ENCODE measurements at places on chromosomes 4 and X.

- DNase-seq = no peak
Measured at GRCh38 chrX:13077168-13077567, 32.7 kb upstream of the FAM9C start.

DNA sequence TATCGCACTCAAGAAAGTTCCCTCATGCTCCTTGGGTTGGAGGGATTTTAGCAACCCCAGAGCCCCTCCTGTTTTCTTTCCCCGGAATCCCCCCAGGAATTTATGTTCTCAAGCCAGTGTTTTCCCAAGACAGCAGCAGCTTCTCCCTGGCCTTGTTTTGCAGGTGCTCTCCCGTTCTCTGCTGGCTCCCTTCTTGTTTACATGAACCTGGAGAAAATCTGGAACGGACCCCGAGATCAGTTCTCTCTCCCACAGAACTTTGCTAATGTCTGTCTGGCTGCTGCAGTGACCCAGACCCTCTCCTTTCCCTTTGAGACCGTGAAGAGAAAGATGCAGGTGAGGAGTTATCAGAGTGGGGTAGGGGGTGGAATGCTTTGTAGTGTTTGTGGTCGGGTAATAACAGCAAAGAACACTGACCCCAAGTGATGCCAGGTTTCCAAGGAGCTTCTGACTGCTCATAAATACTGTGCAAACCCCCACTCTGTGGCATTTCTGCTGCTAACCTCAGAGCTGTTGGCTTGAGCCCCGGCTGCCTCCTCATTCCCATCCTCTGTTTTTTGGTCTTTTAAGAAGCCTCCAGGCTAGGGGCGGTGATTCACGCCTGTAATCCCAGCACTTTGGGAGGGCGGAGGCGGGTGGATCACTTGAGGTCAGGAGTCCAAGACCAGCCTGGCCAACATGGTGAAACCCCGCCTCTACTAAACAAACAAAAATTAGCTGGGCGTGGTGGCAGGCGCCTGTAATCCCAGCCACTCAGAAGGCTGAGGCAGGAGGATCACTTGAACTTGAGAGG, 11.1 kb downstream of the SLC25A43 start:
- DNase-seq = no peak

DNA sequence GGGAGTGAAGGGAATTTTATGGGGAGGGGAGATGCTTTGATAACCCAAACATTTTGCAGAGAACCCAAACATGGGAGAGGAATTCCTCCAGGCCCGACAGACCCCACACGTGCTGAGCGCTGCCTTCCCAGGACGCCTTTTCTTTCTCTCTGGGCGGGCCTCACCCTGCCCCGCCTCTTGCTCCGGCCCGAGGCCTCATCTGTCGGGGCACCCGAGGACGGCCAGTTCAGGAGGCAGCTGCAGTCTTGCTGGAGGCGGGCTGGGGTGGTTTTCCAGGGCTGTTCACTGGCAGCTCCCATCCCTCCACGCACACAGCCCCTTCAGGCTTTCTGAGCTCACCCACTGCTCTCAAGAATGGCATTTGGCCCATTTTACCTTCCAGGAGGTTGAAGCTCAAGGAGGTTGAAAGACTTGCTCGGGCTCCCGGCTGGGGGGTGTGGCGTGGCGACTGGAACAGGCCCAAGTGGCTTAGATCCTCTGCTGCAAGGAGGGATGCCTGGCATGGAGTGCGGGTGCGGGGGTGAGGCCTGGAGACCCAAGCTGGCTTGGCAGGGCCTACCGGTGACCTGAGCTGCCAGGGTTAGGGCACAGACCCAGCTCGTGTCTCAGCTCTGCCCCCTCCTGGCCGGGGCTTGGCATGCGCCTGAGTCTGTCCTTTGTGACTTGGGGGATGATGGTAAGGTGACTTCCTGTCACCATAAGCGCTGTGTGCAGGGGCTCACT, 99.2 kb downstream of the PSAPL1 start:
- DNase-seq = no peak

DNA sequence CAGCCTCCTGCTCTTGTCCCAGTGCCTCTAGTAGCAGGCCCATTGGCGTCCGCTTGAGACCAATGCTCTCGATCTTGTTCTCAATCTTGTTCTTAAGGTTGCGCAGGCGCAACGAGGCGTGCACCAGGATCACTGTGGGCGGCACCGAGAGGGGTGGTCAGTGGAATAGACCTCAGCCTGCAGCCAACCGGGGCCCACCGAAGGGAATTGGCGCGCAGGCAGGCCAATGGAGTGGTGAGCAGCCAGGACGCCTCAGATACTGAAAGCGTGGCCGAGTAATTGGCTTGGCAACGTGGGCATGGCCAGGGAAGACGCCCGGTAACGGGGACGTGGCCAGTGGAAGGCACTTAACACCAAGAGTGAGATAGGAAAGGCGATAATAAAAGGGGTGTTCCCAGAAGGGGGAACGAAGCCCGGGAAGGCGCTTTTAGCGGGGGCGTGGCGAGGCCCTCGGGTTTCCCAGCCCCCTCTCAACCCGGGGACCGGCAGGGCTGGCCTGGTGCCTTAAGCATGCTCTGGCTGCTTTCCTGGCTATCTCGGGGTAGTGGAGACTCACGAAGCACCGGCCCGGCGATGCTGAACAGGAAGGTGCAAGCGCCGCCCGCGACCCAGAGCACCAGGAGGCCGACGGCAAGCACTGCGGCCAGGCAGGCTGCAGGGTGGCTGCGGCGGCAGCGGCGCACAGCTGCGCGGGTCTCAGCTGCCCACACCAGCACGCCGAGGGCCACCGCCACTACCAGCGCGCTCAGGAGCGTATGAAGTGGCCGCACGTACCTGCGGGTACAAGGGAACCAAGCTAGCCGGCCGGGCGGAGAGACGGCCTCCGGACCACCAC, 1.7 kb downstream of the PRAF2 start:
- DNase-seq = no peak
